Motor neuron (in vitro differentiated cells): ENCODE measurements at places on chromosomes 12 and 14.

DNA sequence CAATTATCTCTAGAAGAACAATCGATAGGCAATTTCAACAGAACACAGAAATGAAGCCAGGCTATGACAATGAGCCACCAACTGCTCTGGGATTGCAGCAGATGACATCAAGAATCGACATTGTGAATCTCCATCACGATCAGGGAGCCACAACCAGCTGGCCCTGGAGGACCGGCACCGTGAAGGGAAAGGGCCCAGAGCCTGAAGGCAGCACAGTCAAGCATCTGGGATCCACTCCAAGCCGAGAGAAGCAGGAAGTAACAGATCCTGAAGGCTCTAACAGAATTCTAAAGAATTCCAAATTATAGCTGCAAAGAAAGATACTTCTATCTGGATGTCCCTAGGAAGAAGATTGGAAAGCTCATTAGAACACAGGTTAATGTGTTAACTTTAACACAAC, 61.0 kb downstream of the LRRC74A start:
- ATAC-seq = no peak

- no peak for ATAC-seq
Observed at GRCh38 chr14:68372368-68372767, 420.5 kb downstream of the ZFP36L1 start.

DNA sequence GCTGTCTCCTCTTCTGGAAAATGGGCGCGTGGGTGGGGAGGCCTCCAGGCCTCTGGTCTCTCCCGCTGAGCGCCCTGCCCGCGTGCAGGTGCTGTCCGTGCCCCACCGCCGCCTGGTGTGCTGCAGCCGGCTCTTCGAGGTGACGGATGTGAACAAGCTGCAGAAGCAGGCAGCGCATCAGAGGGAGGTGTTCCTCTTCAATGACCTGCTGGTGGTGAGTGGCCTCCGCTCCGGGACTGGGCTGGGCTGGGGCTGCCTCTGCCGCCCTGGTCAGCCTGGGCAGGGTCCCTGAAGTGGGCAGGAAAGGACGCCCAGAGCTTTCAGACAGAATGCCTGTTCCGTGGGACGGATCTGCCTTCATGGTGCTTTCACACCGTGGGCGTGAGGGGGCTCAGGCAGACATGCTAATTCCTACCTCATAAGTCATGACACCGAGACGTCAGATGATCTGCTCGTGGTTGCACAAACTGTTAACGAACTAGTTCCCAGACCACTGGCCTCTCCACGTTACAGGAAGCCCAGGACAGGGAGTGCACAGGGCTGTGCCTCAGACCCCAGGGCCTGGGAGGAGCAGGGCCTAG, 50.5 kb downstream of the SLC6A12 start:
- ATAC-seq = peak; percentile 25

DNA sequence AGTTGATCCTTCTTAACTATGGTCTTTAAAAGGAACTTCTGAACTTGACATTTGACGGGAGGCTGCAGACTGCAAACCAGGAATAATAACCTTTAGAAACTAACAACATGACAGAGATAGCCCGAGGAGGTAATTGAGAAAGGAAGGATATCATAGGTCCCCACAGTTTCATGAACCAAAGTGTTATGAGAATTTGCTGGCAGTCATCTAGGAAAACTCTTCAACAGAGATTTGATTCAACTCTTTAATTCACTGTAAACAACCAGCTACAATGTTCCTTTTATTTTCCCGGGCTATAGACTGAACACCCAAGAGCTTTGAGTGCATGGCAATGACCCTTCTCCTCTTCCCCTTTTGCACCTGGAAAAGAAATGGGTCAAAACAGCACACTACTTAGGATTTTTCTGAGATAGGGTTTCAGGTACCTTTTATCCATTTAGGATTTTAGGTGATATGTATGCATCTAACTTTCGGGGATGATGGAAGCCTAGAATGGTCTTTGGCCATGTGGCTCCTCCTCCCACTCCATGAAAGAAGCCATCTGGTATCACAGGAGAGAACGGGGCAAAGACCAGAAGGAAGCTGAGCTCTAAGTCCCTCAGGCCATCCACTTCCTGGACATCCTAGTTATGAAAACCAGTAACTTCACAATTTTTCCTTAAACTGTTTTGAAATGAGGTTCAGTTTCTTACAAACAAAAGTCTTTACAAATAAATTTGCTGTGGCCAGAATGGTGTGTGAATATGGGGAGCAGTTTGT, 23.0 kb downstream of the GLT8D2 start:
- ATAC-seq = no peak

DNA sequence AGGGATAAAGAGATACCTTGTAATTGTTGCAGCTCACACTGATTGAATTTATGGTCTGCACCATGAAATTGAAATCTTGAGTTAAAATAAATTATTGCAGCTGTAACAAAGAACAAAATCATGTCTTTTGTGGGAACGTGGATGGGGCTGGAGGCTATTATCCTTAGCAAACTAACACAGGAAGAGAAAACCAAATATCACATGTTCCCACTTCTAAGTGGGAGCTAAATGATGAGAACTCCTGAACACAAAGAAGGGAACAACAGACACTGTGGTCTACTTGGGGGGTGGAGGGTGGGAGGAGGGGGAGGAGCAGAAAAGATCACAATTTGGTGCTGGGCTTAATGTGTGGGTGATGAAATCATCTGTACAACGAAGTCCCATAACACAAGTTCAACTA, 22.6 kb downstream of the ERP27 start:
- ATAC-seq = no peak

DNA sequence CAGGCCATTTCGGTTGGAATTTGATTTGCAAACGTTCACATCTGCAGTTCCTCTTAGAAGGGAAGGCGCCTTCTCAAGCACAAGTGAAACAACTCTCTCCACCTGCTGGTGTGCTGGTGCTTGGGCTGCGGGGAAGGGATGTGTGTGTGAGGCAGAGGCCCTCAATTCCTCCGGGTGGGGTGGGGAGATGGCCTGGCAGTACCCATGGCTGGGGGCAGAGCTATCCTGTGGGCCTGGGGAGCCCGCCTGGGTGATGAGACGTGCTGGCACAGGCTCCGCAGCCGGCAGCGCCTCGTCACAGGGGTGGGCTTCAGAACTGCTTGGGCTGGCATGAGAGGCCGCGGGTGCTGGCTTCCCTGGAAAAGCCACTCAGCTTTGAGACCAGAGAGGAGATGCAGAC, 28.9 kb upstream of the TDRD9 start:
- ATAC-seq = no peak

GRCh38 chr12:56590237-56590830, 39.8 kb downstream of the BAZ2A start:
- ATAC-seq = peak; percentile 66

DNA sequence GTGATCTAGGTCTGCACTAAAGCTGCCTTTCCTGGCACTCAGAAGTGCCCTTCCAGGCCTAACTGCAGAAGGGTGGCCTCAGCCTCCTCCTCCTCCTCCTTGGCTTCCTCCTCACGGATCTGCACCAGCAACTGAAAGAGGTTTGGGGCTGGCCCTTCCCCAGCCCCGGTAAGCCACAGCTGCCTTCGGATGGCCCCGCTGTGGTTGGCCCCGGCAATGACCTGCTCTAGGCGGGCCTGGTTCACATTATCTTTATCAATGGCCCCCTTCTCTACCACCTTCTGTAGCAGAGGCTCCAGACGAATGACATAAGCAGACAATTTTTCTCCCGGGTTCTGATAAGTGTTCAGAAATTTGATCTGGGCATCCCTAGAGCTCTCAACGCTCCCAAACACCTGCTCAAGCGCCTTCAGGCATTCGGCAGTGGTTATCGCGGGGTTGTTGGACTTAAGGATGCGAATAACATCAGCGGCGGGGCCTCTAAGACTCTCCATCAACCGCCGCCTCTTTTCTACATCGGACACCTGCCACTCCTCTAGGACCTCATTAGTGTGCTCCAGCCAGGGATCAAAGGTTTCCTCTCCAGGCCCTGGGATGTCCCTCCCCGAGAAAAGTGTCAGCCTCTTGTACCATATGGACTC, 1.5 kb downstream of the PNMA1 start:
- ATAC-seq = peak; percentile 6

DNA sequence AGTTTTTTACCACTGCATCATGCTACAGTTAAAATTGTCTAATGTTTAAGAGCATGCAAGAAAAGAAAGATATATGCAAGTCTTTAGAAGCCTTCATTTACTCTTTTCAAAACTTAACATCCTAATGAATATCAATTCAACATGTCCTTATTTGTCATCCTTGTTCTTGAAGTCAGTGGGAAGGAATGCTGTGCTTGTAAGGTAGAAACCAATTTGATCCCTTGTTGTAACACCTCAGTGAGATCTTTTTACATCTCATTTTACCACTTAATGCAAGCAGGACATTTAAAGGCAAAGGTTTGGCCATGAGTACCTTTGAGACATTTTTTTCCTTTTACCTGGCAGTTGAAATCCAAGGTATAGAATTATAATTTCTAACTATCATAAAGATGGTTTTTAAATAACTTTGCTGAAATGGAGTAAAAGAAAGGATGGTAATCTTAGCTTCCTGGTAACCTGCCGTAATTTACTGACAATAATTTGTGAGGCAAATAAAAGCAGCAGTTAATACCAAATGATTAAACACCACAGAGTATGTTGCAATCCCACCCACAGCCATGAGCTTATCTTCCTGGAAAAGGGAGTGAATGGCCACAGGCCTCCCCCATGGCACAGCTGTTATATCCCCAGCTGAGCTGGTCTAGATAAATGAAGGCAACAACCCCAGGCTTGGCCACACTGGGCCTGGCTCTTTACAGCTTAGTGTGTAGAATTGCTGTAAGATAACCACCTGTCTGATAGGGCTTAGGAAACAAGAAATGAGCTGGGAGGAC, 33.2 kb upstream of the STRN3 start:
- ATAC-seq = no peak

DNA sequence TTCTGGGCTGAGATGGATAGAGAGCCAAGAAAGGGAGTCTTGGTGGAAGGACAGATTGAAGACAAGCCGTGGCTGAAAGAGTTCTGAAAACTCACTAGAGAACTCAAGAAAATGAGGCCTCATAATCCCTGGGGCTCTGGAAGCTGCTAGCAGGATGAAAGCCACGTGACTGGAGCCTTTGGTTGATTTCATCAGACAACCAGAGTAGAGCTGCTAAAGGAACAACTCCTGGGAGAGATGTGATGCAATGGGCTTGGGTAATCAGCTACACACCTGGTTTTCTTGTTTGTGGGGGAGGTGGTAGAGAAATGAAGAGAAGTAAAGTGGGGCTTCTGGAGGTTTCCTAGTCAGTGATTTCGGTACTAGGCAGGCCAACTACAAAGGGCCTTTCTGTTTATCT, 13.4 kb downstream of the CSRNP2 start:
- ATAC-seq = peak; percentile 66

DNA sequence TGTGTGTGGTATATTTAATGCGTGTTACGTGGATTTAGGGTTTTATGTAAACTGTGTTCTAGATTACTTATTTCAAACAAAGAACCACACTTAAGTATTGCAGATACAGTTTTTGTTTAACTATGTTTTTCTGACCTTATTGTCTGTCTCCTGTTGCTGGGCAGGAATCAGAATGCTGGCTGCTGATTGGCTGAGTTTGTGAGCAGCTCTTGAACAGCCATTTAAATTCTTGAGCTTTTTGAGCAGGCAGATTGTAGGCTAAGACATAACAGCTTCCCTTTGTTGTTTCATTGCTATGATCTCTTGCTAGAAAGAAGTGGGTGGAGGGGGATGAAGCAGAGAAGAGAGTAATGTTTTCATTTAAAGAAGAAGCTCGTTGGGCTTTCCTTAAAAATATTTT, 52.2 kb downstream of the ATF7IP start:
- peak; percentile 78 for ATAC-seq

DNA sequence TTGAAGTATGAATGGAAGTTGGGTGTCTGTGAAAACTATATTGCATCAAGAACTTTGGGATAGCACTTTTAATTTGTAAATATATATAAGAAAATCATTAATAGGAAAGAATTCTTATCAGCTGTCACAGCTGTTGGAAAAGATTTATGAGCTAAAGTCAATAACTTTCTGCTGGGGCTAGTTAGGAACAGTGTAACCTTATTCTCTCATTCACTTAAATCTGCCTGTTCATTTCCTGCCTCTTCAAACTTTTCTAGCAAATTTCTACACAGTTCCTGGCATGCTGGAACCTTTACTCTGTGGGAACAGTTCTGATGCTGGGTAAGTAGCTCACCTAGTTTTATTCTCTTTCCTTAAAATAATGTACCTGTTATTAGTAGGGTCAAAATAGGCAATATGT, 109.9 kb downstream of the SCN8A start:
- ATAC-seq = no peak

GRCh38 chr14:68759017-68759560, 33.8 kb downstream of the ZFP36L1 start:
- ATAC-seq = no peak

- peak; percentile 82 for ATAC-seq
Observed at GRCh38 chr14:85883966-85884365, 354.0 kb downstream of the FLRT2 start.

DNA sequence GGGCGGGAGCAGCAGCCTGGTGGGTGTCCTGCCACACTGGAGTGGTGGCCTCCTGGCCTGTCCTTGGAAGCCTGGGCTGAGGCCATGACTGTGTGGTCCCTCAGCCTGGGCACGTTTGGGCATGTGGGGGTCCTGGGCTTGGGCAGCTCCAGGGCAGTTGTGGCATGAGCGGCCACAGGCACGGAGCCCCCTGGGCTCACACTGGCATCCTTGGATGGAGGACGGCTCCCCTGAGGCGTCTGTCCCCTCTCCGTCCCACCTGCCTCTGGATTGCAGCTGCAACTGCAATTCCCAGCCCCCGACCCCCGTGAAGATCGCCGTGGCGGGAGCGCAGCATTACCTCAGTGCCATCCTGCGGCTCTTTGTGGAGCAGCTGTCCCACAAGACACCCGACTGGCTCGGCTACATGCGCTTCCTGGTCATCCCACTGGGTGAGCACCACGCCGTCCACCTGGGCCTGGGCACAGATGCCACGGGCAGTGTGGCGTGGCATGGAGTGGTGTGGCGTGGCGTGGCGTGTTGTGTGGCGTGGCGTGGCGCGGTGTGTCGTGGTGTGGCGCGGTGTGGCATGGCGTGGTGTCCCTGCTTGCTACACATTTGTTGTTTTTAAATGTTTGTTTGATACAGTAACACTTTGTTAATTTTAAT, 15.1 kb upstream of the TEX22 start:
- no peak for ATAC-seq

DNA sequence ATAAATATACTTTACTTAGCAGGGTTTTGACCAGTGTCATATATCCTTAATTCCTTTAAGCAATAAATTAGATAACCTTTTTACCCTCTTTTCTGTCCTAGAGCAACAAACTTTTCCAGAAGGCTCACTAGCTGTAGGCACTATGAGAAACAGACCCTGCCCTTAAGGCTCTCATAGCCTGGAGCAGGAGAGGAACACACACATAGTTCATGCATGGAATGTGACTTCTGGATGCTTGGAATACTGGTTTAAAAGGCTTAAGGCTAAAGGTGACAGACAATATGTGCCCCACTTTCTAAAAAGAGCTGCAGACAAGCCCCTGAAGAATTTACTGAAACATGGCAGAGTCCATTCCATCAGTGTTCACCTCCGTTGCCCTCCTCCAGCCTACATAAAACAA, 237.2 kb downstream of the TTC8 start:
- ATAC-seq = no peak

GRCh38 chr14:90512329-90512991, 115.6 kb downstream of the CALM1 start:
- ATAC-seq = peak; percentile 13
